A549 treated with CpdA at 1 μM for 4 hours (cell line): ENCODE measurements at places on chromosomes 13 and 19. TPM values are rescaled to one million over a fixed set of nuclear protein-coding genes. Genes with fewer than 3 reads are reported as not detected.

DOHH gene
- total RNA-seq, result 11.7 to 19.8 TPM (median 18.5 TPM) in 5 replicates

ELAVL3 gene
- 0.07 to 0.19 TPM (median 0.13 TPM) in 4 of 5 replicates, not detected in the other for total RNA-seq

SLAIN1 gene
- total RNA-seq, result 0.45 to 0.90 TPM (median 0.64 TPM) in 5 replicates

PEAK3 gene
- not detected in 5 replicates for total RNA-seq

GRIN3B gene
- total RNA-seq, result 1.3 to 3.1 TPM (median 2.6 TPM) in 5 replicates

ZNF729 gene
- not detected in 5 replicates for total RNA-seq

FBXO17 gene
- total RNA-seq, result 70.5 to 99.5 TPM (median 87.1 TPM) in 5 replicates

C13orf42 gene
- not detected in 5 replicates for total RNA-seq

IGLON5 gene
- 0.02 to 0.06 TPM (median 0.05 TPM) in 3 of 5 replicates, not detected in the others for total RNA-seq

LGALS14 gene
- not detected in 5 replicates for total RNA-seq

ZNF544 gene
- total RNA-seq, result 15.3 to 20.5 TPM (median 18.0 TPM) in 5 replicates

CFAP97D2 gene
- not detected in 5 replicates for total RNA-seq

LHB gene
- not detected in 5 replicates for total RNA-seq

APOC4 gene
- not detected in 5 replicates for total RNA-seq

CYP4F8 gene
- total RNA-seq, result not detected in 5 replicates

CKM gene
- not detected in 5 replicates for total RNA-seq

ZNF582 gene
- total RNA-seq, result 1.0 to 2.0 TPM (median 1.3 TPM) in 5 replicates

LENG8 gene
- 85.8 to 138 TPM (median 96.4 TPM) in 5 replicates for total RNA-seq

DZIP1 gene
- total RNA-seq, result 11.5 to 16.6 TPM (median 14.3 TPM) in 5 replicates

CEACAM16 gene
- total RNA-seq, result 0.08 to 0.23 TPM (median 0.11 TPM) in 3 of 5 replicates, not detected in the others

ZNF534 gene
- total RNA-seq, result not detected in 5 replicates

TNFSF13B gene
- 0.09 TPM in 1 of 5 replicates, not detected in the others for total RNA-seq

ICAM1 gene
- 3.4 to 7.4 TPM (median 4.9 TPM) in 5 replicates for total RNA-seq
